ENCODE measurements at places on chromosomes 7 and 10.

- DNase-seq = no peak
Observed at GRCh38 chr10:132375795-132376297, 21.2 kb upstream of the PWWP2B start.

GRCh38 chr10:77348082-77348481 lies 289.5 kb downstream of the KCNMA1 start:
- DNase-seq = no peak

GRCh38 chr10:63641799-63642198 lies 120.6 kb downstream of the REEP3 start:
- no peak for DNase-seq

GRCh38 chr7:42002654-42003053 lies 234.4 kb downstream of the GLI3 start:
- no peak for DNase-seq

GRCh38 chr10:7435674-7436073 lies 24.8 kb upstream of the SFMBT2 start:
- DNase-seq = no peak

GRCh38 chr7:101882005-101882421 lies 64.6 kb downstream of the CUX1 start:
- no peak for DNase-seq

- DNase-seq = no peak
Observed at GRCh38 chr7:135939261-135939812, 37.8 kb downstream of the MTPN start.

- DNase-seq = no peak
Observed at GRCh38 chr10:78552261-78552811, 516.4 kb upstream of the ZMIZ1 start.

DNA sequence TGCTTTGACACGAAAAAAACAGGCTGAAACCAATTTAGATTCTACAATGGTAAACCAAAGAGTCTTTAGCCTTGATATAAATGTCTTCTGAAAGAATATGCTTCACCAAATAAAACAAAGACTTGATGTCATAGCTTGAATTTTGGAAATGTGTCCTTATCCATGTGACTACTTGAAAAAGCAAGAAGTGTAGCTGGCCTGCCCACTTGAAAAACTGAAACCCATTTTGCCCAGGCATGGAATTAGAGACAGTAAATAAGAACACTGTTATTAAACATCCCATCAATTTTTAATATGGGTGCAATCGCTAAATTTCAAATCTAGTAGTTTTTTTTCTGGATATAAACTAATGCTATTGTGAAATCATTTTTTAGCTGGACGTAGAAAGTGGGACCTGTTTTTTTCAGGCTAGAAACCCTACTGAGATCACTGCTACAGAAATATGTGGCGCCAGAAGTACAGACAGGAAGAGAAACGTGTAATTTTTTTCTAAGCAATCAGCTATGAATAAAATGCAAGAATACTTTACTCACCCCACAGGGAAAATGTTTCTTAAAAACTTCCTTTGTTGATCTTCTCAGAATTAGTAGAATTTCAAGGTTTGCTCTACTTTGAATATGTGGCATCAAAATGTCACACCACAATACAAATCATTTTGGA lies 56.7 kb downstream of the PIP4K2A start:
- no peak for DNase-seq

- no peak for DNase-seq
Observed at GRCh38 chr7:134866617-134867016, 87.2 kb downstream of the CALD1 start.

DNA sequence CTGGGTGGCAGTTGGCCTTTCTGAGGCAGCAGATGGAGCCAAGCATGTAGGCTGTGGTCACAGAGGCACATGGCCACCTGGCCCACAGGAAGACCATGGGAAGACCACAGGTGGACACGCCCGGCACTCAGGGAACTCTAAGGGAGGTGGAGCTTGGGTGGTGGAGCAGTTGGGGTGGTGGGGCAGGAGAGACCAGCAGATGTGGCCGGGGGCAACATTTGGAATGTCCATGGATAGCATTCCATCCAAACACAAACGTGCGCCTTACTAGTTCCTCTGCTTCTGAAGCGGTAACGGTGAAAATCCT lies 290.9 kb downstream of the PTPRN2 start:
- no peak for DNase-seq

GRCh38 chr10:84181631-84182030 lies 8.0 kb downstream of the GPR15LG start:
- no peak for DNase-seq

GRCh38 chr10:125133696-125134482 lies 26.5 kb downstream of the CTBP2 start:
- no peak for DNase-seq

DNA sequence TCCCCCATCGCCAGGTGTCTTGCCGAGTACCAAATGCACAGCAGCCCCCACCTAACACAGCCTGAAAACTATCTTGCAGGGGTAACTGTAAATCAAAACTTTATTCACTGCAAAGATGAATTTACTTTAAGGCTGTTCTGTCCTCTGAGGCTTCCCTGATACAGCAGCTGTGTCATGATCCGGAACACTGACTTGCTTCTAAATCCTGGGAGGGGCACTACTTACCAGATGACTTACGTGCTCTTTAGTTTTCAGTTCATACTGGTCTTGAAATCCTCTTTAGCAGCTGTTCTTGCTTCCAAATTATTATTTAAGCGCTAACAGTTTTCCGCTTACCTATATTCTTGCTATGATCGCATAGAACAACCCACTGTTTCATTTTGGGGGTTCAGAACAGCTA lies 4.9 kb downstream of the DYNC1I1 start:
- no peak for DNase-seq

GRCh38 chr7:39261771-39262170 lies 284.1 kb downstream of the POU6F2 start:
- no peak for DNase-seq

DNA sequence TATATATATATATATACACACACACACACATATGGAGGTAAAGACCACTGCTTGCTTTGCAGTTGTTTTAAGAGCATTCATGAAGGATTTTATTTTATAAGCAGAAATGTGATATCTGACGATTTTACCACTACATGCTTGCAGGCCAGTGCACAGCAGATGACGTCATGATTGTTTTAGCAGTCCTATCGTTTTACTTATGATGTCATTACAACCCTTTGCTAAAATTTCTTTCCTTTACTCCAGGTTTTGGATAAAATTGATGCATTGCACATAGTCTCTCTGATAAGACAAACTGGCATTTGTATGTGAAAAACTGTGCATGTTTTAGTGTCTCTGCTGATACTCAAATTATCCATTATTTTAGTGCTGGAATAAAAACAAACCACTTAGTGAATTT lies 9.2 kb downstream of the EGFR start:
- DNase-seq = no peak

All from neural crest cell (in vitro differentiated cells).